ENCODE measurements at places on chromosomes 1 and 21. TPM values are rescaled to one million over a fixed set of nuclear protein-coding genes. Genes with fewer than 3 reads are reported as not detected.

GRCh38 chr1:101022294-101022693, 3.3 kb downstream of the DPH5 start:
- no peaks in the 10 kb centered on the region for H3K36me3 ChIP-seq
- H3K27ac ChIP-seq, result no peak overlapping the region
- no peak overlapping the region for H3K4me3 ChIP-seq
- no peaks in the 10 kb centered on the region for H3K27me3 ChIP-seq
- H3K4me1 ChIP-seq, result peaks cover 16% of the 10 kb centered on the region

The NOL9 gene
- 27.4 TPM for total RNA-seq

The UBQLN4 gene
- total RNA-seq, result 16.9 TPM

The AQP10 gene
- total RNA-seq, result not detected

- H3K27ac ChIP-seq, result no peak overlapping the region
- H3K4me3 ChIP-seq, result no peak overlapping the region
- H3K27me3 ChIP-seq, result no peaks in the 10 kb centered on the region
- H3K4me1 ChIP-seq, result no peaks in the 10 kb centered on the region
These were observed 128.9 kb upstream of the NR5A2 start for GRCh38 chr1:199898654-199899053.

The WDR64 gene
- not detected for total RNA-seq

DNA sequence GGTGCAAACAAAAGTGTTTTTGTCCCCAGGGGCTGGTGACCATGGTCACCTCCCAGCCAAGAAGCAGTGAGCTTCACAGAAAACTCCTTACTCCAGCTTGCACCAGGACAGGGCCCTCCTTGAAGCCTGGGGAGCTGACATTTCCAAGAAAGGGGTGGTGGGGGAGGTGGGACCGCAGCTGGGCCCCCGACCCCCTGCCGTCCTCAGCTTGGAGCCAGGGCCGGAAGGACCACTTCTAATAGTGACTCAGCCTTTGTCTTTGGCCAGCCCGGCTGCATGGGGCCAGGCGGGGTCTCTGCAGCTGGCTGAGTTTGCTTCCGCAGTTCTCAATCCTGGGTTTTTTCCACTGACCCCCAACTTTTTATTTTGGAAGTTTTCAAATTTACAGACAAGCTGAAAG, 136.5 kb upstream of the POU3F1 start:
- no peak overlapping the region for H3K4me3 ChIP-seq
- H3K4me1 ChIP-seq, result no peaks in the 10 kb centered on the region
- no peak for DNase-seq
- H3K27me3 ChIP-seq, result no peaks in the 10 kb centered on the region
- H3K27ac ChIP-seq, result no peak overlapping the region

DNA sequence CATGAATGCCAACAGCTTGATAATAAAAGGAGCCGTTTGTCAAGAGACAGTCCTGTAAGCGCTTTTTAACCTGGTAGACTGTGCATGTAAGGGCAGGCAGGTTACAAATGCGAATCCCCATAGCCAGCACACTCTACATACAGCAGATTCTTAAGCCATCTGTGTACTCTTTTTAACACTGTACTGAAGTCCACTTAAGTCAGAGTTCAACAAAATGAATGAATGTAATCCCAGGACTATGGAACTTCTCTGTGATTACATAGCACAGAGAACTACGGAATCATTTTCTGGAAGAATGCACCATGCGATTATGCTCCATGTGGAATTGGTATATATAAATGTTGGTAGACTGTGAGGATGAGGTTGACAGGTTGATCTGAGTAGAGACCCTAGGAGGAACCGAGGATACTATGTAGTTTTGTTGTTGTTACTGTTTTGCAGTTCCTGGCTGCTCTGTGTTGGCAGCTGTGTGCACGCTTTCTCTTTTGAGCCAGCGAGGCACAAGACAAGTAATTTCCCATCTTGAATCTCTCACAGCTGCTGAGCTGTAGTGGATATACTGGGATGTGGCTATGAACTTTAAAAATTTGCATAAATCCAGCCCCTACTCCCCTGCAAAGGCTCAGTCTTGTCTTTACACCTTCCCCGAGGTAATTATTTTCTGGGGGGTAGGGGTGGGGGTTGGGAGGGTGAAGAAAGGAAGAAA, 21.9 kb downstream of the LRRC8D start:
- no peaks in the 10 kb centered on the region for H3K36me3 ChIP-seq
- no peak for DNase-seq
- H3K4me3 ChIP-seq, result peak overlapping the region; percentile 48

DNA sequence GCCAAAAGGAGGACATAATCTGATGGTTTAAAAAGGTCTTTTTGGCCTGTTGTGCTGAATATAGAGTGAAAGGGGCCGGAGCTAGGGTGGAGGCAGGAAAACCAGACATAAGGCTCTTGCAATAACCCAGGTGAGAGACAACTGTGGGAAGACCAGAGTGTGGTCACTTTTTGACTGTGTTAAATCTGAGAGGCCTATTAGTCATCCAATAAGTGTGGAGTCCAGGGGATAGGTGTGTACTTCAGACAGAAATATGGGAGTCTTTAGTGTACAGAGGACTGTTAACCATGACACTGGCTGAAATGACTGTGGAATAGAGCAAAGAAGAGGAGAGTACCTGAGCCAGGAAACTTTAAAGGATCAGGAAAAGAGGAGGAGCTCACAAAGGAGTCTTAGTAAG, 89.3 kb downstream of the VAV3 start:
- no peaks in the 10 kb centered on the region for H3K36me3 ChIP-seq
- no peaks in the 10 kb centered on the region for H3K4me1 ChIP-seq
- H3K4me3 ChIP-seq, result no peak overlapping the region
- H3K27ac ChIP-seq, result no peak overlapping the region
- DNase-seq, result no peak

DNA sequence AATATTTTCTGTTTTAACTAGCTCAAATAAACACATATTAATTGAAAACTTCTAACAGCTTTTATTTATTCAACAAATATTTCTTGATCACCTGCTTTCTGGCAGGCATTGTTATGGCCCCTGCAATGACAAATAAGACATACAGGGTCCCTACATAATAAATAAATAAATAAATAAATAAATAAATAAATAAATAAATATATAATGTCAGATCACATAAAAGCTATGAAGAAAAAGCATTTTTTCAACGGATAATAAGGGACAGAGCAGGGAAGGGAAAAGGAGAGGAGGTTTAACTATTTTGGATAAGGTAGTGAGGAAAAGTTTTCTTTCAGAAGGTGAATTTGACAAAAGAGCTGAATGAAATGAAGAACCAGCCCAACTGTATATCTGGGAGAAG, 115.0 kb downstream of the MAGI3 start:
- H3K27ac ChIP-seq, result no peak overlapping the region
- no peaks in the 10 kb centered on the region for H3K27me3 ChIP-seq
- no peaks in the 10 kb centered on the region for H3K36me3 ChIP-seq
- peaks cover 26% of the 10 kb centered on the region for H3K4me1 ChIP-seq

DNA sequence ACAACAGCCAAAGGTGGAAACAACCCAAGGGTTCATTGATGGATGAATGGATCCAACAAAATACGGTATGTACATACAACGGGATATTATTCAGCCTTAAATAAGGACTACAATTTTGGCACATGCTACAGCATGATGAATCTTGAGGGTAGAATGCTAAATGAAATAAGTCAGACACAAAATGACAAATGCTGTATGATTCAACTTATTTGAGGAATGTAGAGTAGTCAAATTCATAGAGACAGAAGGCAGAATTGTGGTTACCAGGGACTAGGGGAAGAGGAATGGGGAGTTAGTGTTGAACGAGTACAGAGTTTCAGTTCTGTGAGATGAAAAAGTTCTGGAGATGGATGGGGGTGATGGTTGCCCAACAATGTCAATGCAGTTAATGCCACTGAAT, 118.0 kb upstream of the PAXBP1 start:
- no peak overlapping the region for H3K27ac ChIP-seq
- no peaks in the 10 kb centered on the region for H3K27me3 ChIP-seq
- H3K4me3 ChIP-seq, result no peak overlapping the region
- DNase-seq, result no peak
- H3K4me1 ChIP-seq, result no peaks in the 10 kb centered on the region

DNA sequence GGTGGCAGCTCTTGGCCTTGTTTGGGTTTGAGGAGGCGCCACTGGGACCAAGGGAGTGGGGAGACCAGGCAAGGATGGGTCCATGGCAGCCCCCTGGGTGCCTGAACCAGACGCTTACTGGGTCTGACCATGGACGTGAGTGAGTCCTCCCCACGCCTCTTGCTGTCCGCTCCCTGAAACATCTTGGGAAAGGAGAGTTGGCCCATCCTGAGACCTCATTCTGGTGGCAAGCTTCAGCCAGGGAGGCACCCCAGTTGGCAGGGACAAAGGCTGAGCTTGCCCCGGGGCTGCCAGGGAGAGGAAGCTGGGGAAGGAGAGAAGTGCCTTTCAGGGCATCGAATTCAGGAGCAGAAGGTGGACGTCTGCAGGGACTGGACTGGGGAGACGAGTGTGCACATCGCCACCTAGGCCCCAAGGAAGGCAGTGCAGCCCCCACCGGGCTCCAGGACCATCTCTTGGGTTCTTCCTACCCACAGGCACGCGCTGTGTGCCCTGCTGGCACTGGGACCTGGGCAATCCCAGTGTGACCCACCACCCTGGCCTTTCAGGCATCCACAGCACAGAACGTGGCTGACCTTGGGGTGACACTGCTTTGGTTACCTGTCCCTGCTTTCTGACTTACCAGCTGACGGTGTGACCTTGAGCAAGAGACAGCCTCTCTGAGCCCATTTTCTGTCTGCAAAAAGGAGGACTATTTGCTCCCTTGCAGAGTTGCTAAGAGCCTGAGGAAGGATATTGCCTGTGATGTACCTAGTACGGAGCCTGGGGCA, 132.9 kb upstream of the WNT4 start:
- H3K4me3 ChIP-seq, result no peak overlapping the region
- no peaks in the 10 kb centered on the region for H3K36me3 ChIP-seq
- H3K4me1 ChIP-seq, result no peaks in the 10 kb centered on the region
- no peak overlapping the region for H3K27ac ChIP-seq
- H3K27me3 ChIP-seq, result no peaks in the 10 kb centered on the region

The LAD1 gene
- total RNA-seq, result 46.1 TPM

The INAVA gene
- 30.7 TPM for total RNA-seq

DNA sequence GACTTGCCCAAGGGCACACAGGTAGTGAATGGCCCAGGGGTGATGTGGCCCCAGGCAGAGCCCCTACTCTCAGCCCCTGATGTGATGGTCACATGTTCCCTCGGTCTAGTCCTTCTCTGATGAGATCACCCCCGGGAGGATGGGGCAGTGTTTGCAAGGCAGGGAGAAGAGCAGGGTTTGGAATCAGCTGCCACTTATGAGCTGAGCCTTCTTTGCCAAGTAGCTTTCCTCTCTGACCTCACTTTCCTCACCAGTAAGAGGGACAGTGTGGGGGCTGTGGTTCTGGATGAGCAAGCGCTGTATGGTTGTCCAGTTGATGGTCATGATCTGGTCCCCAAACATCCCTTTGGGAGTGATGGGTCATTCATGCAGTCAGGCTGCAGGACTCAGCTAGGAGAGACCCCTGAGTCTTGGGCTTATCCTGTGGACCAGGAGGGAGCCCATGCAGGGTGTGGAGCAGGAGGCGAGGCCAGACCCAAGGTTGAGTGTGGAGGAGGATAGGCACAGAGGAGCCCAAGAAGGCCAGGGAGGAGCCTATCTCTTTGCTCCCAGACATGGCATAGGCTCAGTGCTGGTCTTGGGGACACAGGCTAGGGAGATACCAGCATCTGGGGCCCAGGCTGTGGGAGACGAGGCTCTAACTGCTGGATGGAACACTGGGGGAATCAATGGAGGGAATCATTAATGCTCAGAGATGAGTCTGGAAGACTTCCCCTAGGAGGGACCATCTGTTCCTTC, 15.9 kb upstream of the PEAR1 start:
- no peaks in the 10 kb centered on the region for H3K4me1 ChIP-seq
- H3K27me3 ChIP-seq, result no peaks in the 10 kb centered on the region
- no peaks in the 10 kb centered on the region for H3K36me3 ChIP-seq
- no peak for DNase-seq
- no peak overlapping the region for H3K27ac ChIP-seq

GRCh38 chr21:31370281-31370892, 26.3 kb upstream of the TIAM1 start:
- DNase-seq, result no peak
- H3K4me1 ChIP-seq, result no peaks in the 10 kb centered on the region
- H3K27ac ChIP-seq, result no peak overlapping the region
- H3K27me3 ChIP-seq, result no peaks in the 10 kb centered on the region
- H3K36me3 ChIP-seq, result no peaks in the 10 kb centered on the region

DNA sequence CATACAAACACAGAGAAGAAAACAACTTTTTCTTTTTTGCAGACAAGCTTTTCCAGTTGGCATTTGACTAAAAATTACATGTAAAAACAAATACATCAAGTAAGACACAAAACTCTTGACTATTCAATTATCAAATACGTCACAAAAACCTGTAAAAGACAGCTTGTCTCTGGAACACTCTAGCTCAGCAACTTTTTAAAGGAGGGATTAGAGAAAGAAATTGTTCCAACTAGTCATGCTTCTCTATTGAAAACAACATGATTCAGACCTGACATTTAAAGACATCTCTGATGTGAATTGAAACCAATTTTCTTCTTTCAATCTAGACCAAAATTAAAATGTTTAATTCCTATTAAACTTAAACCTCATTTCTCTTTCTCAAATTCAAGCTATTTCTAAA, 30.3 kb downstream of the SMYD3 start:
- H3K4me1 ChIP-seq, result no peaks in the 10 kb centered on the region
- no peak for DNase-seq
- no peak overlapping the region for H3K27ac ChIP-seq
- no peaks in the 10 kb centered on the region for H3K27me3 ChIP-seq

The CSF3R gene
- not detected for total RNA-seq

- H3K4me3 ChIP-seq, result no peak overlapping the region
- no peak overlapping the region for H3K27ac ChIP-seq
- no peaks in the 10 kb centered on the region for H3K27me3 ChIP-seq
- no peaks in the 10 kb centered on the region for H3K4me1 ChIP-seq
These were observed 64.6 kb downstream of the KCNAB2 start for GRCh38 chr1:6110326-6110725.

DNA sequence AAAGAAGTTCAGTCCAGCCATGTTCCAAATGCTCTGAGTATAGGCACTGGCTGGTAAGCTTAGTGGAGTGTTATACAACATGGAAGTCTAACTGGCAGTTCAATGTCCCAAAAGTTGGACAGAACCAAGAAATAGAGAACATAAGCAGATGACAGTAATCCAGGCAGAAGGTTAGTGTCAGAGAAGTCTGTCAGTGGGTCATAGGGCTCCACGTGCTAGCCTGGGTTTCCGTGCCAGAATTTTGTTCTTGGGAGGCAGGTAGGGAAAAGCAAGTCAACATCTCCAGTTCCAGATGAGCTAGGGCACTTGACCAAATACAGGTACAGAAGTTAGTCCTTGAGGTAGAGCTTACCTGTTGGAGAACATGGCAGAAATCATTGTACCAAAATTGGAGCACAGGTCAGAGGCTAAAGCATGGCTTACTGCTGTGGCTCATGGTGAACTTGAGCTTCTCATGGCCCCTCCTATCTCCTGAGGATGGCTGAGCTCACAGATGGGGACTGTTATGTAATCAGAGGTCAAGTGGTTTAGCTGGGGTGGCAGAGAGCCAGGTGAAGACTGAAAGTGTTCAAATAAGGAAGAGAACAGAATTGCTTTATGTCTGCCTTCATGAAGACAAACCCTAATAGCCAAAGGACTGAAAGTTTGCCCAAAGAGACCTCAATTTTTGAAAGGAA, 170.8 kb downstream of the NFIA start:
- H3K27me3 ChIP-seq, result no peaks in the 10 kb centered on the region
- DNase-seq, result peak; percentile 80
- H3K36me3 ChIP-seq, result no peaks in the 10 kb centered on the region
- H3K4me3 ChIP-seq, result no peak overlapping the region
- H3K4me1 ChIP-seq, result peaks cover 35% of the 10 kb centered on the region

The LIN28A gene
- not detected for total RNA-seq

All from body of pancreas (tissue), 4 donors.